ENCODE measurements at places on chromosomes 2 and 18. TPM values are rescaled to one million over a fixed set of nuclear protein-coding genes. Genes with fewer than 3 reads are reported as not detected.

ANKRD62 gene
- not detected for polyA plus RNA-seq

SALL3 gene
- polyA plus RNA-seq, result not detected

TEX44 gene
- not detected for polyA plus RNA-seq

KIF5C gene
- 0.02 TPM for polyA plus RNA-seq

GRCh38 chr2:239531456-239532241 is 130.8 kb upstream of the HDAC4 start:
- no peak for DNase-seq

GRCh38 chr2:128371248-128371630 is 52.6 kb upstream of the HS6ST1 start:
- DNase-seq, result no peak

DNA sequence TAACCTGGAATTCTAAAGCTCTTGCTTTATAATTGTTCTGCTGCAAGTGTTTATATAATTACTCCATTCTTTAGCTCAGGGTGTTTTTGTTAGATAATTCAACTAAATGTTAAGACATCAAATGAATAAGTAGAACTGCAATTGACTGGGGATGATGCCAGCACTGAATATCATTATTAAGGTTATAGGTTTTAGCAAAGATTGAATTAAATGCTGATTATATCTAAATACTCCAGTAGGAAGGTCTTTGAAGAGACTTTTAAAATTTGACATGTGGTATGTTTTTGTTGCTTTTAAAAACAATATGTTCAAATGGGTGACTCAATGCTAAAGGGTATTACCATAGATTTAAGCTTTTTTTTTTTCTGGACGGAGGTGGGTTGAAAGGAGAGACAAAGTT is 170.1 kb upstream of the THUMPD2 start:
- DNase-seq, result no peak

DNA sequence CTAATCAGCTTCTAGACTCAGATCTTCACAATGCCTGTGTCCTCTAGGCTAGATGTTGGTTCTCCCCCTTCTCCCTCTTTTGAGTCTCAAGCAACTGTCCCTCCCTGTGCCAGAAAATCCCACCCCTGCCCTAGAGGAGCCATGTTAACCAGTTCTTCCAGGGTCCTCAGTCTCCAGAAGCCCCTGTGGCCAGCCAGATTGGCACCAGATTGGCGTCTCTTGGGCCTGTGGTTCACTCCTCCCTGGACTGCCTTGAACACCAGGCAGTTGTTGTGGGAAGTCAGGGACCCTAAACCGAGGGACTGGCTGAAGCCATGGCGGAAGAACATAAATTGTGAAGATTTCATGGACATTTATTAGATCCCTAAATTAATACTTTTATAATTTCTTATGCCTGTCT is 36.6 kb downstream of the CYP26B1 start:
- no peak for DNase-seq

DNA sequence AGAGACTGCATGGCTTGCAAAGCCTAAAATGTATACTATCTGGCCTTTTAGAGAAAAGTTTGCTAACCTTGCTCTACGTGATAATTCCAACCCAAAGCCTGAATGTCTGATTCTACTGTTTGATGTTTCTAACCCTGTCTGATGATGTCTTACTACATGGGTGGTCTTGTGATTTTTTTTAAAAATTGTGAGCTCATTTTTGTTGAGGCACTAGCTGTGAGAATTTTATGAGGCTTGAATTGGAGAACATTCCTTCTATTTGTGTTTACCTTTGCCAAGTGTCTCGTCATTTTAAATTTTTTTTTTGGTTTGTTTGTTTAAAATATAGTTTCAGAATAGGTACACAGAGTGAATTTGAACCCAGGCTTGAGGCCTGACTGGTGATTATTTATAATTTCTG is 15.2 kb upstream of the LTBP1 start:
- no peak for DNase-seq

Data from foreskin keratinocyte (primary cell).